Right hindlimb (tissue), 1 donor: ENCODE measurements at places on chromosomes 11 and 22.

- DNase-seq: peak; percentile 17
These were observed 571 bp downstream of the FAR1 start for GRCh38 chr11:13668957-13669521.

DNA sequence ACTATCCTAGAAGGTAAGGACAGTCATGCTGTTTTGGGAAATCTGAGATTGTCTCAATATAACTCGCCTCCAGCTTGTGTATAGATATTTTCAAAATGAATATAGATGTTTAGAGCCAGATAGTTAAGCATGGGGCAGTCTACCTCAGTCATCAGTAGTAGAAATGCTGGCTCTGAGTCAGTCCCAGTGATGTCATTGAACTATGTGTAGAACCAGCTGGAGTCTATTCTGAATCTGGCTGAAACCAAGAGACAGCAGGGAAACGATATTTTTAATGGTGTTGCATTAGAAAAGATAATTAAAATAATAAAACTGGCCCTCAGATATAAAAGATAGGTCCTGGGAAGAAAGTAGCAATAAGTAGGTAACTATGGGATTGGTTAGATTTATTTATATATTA is 25.9 kb downstream of the PIWIL4 start:
- DNase-seq: no peak

DNA sequence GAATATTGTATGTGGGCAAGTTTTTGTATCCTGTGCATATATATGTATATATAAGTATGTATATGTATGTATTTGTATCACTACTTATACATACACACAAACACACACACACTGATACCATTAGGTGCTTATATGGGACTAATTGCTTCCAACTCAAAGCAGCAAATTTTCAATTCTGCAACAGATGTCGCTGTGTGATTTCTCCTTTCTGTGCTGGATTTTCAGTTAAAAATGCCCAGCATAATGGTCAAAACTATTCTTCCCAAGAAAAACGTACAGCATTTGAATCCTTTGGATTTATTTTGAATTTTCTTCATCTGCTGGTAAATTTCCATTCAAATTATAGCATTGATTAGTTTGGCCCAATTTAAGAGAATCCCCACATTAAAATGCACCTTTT is 4.3 kb downstream of the CADM1 start:
- DNase-seq: no peak

- DNase-seq: no peak
These were observed 1.3 kb downstream of the PACS1 start for GRCh38 chr11:66071381-66071801.

DNA sequence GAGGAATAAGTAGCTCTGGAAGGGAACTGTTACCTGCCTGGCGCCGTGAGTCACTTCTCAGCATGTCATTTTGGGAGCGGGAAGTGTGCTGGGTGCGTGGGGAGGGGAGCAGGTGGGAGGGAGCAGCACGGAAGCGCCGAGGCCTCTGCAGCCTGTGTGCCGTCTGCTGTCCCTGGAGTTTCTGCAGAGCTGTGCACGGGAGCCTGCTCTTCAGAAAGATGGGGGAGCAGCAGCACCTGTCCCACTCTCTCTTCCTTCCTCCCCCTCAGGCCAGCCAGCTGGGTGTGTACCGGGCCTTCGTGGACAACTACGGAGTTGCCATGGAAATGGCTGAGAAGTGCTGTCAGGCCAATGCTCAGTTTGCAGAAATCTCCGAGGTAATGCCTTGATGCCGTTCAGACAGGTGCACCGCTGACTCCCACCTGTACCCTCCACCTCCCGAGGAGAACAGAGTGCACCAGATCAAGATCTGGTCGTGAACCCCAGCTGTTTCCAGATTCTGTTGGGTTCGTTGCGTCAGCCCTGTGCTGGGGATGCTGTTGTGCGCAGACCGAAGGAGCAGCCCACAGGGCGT is 87.9 kb downstream of the BCR start:
- DNase-seq: no peak

DNA sequence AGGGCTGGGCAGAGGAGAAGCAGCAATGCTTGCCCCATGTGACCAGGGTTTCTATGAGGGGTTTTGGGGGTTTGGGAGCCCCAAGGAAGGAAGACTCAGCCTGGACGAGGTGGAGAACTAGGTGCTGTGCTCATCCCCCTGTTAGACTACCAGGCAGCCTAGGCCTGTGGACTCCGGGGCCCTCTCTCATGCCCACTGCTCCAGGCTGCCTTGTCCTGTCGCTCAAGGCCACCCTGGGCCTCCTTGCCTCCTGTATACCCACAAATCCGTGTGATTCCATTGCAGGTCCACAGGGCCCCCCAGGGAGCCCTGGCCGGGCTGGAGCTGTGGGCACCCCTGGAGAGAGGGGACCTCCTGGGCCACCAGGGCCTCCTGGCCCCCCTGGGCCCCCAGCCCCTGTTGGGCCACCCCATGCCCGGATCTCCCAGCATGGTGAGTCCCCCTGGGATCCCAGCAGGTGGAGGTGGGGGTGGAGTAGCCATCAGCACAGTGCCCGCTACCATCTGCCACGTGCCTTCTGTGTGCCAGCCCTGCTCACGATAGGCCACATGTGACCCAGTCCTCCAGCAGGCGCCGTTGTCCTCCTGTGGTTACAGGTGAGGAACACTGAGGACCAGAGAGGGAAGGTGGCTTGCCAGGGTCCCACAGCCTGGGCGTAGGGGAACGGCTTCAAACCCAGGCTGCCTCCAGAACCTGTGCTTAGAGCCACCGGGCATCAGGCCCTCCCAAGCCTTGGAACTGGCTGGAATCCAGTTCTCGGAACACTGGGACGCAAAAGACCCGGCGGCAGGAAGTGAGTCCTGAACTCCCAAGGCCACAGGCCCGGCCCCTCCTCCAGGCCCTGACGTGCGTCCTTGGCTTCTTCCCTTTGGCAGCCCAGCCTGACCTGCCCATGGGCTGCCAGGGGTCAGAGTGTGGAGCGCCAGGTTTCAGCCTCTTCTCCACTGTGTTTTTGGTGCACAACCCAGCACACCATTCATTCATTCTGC is 26.6 kb downstream of the EMID1 start:
- DNase-seq: no peak

GRCh38 chr11:82996966-82997606 is 74.6 kb downstream of the RAB30 start:
- no peak for DNase-seq

- no peak for DNase-seq
These were observed 31.3 kb upstream of the TEAD1 start for GRCh38 chr11:12642806-12643428.

- DNase-seq: no peak
These were observed 256.8 kb upstream of the RAG2 start for GRCh38 chr11:36854875-36855274.

DNA sequence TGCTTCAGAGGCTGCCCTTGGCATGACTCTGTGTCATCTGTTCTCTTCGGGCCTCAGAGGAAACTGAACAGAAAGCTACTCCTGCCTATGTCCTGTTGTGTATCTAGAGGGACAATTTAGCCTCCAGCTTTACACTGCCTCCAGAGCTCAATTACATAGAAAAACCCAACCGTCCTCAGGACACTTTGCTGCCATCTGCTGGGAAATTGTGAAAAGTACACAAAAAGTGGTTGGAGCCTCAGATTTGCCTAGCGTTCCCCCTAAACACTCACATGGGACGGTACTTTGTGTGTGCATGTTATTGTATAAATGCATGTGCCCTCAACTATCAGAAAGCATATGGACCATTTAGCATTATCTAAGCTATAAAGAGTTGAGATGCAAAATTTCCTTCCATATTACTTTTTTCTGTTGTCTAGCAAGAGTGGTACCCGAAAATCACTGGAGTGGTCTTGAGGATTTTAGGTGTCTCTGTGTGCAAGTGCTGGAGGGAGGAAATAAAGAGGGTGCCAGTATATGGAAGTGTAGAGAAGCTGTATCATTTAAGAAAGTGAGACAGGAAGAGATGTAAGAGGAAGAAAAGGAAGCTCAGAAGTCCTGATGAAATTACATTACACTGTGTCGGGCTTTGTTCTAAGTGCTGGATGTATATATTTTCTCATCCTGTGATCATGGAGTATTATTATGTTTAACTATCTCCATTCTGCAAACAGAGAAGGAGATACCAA is 8.7 kb upstream of the MS4A4E start:
- no peak for DNase-seq

DNA sequence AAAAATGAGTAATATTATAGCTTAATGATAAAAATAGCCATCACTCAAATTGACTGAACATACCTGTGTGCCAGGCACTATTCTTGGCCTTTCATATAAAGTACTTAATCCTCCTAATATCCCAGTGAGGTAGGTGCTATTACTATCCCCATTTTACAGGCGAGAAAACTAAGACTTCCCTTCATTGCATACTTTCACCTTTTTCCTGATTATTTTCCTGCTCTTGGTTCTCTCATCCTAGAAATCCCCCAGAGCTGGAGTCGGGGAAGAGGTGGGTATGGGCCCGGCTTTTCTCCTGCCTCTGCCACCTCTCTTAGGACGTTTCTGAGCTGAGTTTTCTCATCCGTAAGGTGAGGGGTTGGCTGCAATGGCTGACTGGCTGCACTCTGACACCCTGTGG is 2.2 kb downstream of the NPTXR start:
- DNase-seq: no peak

DNA sequence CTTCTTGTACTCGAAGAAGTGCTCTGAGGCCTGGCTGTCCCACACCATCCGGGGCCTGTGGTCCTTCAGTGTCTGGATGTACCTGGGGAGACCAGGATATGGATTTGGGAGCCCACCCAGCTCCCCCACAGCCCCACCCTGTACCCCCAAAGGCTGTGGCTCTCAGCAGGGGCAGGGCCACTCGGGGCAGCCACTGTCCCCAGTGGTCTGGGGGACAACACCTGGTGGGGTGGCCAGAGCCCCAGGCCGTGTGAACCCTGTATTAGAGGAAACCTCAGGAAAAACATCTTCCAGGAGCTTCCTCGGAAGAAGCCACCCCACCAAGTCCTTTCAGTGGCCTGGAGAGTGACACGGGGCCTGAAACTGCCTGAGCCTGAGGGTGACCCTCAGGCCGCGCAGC is 27.8 kb downstream of the TSPAN4 start:
- no peak for DNase-seq

- no peak for DNase-seq
These were observed 294 bp upstream of the MTMR3 start for GRCh38 chr22:29882716-29883044.

DNA sequence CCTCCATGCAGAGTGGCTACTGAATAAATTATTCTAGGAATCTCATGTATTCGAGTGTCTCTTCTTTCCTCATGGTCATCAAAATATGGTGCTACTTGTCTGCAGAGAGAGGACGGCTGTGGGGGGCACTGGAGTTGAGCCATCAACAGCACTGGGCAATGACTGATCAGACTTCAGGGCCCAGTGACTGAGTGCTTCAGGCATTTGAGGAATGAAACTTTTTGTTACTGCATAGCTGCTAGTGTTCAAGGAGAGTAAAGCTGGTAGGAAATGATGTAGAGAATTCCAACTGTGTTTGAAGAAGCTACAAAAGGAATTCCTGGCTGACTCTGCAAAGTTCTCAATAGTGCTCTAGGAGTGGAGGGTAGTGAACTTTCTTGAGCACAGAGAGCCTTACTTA is 277.7 kb downstream of the CADM1 start:
- DNase-seq: no peak

- DNase-seq: no peak
These were observed 70.7 kb upstream of the CD82 start for GRCh38 chr11:44494785-44495184.

- DNase-seq: peak; percentile 12
These were observed 10.5 kb downstream of the KIAA0930 start for GRCh38 chr22:45230026-45230721.

DNA sequence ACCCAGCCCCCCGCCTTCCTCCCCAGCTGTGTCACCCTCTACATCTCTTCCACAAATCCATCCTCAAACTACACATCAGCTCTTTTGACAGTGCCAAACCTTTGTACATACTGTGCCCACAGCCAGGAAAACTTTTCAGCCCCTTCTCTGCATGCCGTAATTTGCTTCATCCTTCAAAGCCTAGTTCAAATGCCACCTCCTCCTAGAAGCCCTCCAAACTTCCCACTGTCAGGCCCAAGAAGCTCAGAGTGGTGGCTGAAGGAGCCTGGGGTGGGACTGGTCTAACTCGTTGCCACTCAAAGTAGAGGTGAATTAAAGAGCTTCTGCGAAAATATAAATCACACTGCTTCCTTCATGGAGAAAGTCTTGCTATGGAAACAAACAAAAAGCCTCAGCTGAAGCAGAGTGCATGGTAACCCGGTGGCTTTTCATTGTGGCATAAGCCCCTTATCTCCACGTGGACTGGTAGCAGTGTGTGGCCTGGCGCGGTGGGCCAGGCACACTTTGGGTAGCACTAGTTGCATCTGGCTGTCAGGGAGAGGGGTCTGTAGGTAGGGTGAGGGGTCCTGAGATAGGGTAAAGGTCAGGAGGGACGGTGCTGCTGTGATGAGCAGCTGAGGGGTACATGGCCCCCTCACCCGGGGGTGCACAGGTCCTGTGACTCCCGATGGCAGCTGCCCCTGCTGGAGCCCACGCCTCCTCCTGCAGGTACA is 76.9 kb downstream of the MYO7A start:
- DNase-seq: no peak

GRCh38 chr11:127491589-127491988 is 491.0 kb upstream of the KIRREL3 start:
- no peak for DNase-seq

GRCh38 chr22:24938741-24939341 is 7.7 kb downstream of the LHFPL7 start:
- no peak for DNase-seq

DNA sequence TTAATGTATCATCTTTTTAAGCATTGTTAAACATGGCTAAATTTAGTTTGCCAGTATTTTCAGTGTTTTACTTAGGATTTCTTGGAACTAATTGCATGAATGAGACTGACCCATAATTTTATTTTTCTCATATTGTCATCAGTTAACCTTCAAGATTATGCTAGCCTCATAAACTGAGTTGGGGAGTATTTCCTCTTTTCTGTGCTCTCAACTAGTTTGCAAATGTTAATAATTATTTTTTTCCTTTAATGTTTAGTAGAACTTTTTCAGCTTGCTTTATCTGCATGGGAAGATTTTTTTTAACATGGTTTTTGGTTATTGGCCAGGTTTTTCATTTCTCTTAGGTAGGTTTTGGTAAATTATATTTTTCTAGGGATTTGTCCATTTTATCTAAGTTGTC is 235.4 kb upstream of the SESN3 start:
- no peak for DNase-seq

DNA sequence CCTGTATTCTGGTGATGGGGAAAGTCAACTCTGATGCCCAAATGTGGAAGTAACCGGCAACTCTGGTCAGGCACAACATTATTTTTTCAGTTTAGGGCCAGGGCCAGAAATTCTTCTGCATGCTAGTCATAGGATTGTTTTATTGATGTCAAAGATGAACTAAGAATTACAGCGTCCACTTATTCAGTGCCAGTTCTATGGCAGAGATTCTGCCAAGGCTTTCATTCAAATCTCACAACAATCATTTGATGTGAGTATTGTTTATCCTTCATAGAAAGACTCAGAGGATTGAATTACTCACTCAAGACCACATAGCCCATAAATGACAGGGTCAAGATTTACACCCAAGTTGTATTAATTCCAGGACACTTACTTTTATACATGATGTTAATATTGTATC is 87.7 kb downstream of the TMPRSS5 start:
- DNase-seq: no peak
